AG09309 (cell line): ENCODE measurements at places on chromosomes 12 and 14.
A peak's percentile ranks its signal among the peaks of the same experiment; 100 is the strongest.

DNA sequence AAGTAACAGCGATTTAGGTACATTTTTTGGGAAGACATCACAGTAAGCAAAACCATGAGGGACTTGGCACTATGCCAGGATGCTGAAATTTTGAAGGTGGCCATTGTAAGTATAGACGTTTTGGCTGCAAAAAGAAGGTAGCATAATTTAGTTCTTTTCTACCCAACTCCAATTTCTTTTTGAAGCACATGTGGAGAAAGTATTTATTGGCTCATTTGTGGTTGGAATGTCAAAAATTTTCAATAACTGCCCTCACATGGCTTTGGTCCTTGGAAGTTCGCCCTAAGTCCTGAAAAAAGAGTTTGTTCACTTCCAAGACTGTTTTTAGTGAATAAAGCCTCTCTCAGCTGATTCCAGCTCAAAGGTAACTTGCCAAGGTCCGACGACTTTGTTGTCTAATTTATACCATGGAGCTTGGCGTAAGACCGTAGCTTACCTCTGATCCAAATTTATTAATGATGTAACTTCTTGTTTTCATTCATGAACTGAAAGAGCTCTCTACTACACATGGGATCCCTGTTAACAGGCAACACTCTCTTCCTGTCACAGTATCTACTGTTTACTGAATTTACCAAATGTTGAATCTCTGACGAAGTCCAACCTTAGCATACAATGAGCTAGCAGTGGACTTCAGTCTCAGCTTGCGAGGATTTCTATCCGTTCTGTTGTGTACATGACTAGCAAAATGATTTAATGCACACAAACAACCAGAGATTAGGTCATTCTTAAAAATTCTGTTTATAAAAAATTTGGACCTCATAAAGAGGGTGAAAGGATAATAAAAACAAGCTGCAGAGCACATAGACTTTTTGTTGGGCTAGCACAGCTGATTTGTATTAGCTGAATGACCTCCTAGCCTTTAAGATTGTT lies 49.0 kb downstream of the MSRB3 start:
- peak; percentile 71 for DNase-seq

- DNase-seq = peak; percentile 16
Observed at GRCh38 chr12:15752785-15753184, 36.4 kb downstream of the EPS8 start.

DNA sequence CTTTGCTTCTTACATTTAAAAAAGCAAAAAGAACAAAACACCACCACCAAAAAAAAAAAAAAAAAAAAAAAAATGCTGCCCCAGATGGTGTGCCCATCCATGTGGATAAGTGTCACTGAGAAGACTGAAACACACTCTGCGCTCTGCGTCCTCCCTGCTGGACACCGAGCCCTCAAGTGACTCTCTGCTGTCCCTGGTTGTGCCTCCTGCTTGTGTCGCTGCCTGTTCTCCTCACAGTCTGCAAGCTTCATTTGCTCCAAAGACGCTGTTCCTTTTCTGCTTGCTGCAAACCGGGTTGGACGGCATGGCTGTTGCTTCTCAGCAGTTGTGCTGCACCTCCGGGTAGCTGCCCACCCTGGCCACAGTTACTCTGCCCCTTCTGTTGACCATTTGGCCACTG lies 276.2 kb upstream of the ATP2B1 start:
- DNase-seq = no peak

DNA sequence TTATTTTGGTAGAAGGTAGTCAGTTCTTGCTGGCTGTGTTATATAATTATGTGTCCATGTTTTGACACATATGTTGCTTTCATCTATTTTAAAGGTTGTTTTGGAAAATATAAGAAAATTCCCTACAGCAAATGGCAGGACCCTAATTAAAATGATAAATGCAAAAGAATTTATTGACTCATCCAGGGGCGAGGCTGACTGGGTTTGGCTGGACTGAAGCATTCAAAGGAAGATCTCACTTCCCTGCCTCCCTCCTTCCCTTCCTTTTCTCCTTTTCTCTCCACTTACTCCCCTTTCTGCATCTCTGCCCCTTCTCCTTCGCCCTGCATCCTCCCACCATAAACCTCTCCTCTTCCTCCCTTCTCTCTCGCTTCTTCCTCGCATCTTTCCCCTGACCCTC lies 129.6 kb downstream of the SNAPC1 start:
- DNase-seq = no peak

DNA sequence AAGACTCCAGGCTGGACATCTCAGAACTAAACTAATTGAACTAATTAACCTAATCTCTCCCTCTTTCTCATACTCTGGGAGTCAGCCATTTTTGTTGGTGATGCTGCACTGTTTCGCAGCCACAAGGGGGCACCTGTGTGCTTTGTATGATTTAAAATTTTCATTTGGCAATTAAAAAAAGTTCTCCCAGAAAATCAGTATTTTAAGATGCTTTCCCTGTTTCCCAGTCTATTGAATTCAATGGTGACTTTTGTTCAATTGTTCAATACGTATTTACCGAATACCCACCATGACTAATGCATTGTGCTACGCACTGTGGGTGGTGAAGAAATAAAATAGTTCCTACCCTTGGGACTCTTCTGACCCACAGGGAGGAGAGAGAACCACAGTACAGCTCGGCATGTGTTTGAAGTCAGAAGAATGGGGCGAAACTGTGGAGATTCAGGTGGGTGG lies 63.7 kb downstream of the ZNF664 start:
- no peak for DNase-seq
